A549 (cell line): ENCODE measurements at places on chromosomes 5 and 9.

DNA sequence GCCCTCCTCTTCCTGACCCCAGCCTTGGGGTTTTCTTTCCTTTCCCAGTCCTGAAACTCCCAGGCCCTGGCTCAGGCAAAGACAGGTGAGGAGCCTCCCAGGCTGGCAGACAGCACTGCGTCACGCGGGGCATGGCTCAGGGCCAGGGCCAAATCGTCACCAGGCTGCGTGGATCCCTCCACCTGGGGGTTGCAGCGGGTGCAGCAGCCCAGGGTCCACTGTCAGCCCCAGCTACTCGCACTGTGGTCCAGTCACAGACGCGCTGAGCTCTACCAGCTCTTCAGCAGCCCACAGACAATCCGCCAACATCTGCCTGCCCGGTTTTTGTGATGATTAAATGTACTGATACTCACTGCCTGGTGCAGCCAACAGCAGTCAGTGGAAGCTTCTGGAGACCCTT, 12.1 kb downstream of the FAM78A start:
- no peak for DNase-seq

DNA sequence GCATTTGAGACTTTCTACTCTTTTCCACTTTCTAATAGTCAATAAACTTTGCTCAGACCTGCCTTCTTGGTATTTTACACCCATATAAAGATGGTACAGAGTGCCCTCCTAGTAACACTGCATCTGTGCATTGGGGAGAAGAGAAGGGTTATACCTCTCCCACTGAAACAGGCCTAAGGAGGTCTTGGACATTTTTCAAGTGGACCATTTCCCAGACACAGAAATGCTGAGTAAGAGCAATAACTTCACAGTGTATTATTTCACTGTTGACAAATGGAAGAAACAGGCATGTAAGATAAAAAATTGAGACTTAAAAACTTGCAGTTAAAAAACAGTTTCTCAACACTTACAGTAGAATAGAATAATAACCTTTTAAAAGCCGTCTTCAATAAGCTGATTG, 1224.0 kb upstream of the CDH18 start:
- no peak for DNase-seq

DNA sequence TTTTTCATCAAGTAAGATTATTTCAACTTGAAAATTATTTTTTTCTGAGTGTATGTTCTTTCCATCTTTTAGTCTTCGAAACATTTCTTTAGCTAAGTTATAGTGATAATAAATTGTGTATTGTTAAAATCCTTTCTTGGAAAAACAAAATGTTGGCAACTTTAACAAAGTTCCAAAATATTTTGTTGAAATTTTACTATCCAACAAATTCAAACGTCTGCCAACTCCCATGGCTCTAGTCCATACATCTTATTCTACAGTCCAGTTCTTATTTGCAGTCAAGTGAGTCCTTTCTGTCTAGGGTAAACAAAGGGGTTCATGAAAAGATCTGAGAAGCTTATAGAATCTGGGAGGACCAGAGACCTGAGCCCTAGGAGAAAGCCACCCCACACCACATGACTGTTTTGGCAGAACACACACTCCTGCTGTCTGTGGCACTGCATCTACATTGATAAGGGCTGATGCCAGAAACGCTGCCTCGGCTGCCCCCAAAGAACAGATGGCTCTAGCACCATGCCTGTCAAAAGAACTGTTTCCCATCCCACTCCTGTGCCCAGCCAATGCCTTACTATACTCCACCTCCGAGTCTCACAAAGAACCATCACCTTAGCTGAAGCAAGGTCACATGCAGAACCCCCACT, 47.5 kb downstream of the FEM1C start:
- no peak for DNase-seq

DNA sequence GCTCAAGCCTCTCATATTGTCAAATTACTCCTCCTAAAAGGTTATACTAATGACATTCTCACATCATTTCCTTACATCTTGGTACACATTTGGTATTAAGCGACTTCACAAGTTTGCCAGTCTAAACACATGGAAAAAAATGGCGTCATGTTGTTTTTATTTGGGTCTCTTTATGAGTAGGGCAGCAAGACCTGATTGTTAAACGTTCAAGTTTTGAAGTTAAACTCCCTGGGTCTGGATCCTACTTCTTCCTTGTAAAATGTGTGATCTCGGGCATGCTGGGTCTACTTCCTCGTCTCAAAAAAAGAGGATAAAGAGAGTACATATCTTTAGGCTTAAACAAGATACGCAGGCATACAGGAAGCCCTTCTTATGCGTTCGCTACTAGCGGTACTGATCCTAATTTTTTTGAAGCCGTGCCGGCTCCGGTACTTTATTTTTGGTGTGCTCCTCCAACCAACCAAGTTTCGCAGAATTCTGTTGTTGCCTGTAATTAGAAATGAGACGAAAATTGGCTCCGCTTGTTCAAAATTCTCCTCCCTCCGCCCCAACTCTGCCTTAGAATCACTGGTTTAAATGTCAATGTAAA, 596 bp upstream of the CDC37L1 start:
- DNase-seq: peak; percentile 44

GRCh38 chr9:90942555-90942954, 140.9 kb downstream of the SYK start:
- no peak for DNase-seq

- no peak for DNase-seq
Measured at GRCh38 chr9:131743501-131743900, 3.6 kb upstream of the RAPGEF1 start.

GRCh38 chr9:4861736-4862451, 69.2 kb downstream of the RCL1 start:
- DNase-seq: no peak

DNA sequence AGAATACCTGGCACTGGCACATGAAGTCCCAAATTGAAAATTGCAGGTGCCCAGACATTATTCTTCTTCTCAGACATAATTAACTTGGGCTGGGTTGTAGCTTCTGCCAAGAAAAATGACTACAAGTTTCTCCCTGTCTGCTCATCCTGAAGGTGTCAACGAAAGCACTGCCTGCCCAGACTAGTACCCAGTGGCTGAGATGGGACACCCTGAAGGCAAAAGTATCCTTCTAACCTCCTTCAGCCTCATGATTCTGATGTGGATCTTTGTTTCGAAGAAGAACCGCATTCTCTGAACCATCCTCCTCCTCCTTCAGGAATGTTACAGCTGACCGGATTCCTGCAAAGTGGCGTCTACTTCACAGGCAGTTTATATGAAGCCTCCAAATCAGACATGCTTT, 161.1 kb upstream of the FST start:
- DNase-seq: no peak

- peak; percentile 71 for DNase-seq
Measured at GRCh38 chr9:100098046-100098886, 534 bp downstream of the ERP44 start.

DNA sequence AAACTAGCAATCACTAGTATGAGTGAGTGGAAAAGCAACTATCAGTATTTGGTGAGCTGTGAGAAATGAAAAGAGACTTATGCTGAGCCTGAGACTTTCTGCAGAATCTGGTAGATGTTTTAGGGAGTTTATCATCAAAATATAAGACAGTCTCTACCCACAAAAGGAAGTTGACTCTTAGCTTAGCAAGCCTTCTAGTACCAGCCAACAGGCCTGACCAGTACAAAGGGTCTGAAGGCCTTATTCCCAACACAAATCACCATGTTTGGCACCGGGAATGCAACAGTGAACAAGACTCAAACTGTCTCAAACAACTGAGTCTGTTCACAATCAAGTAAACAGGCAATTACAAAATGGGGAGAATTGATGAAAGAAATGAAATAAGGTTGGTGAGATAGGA, 244.4 kb downstream of the CWC27 start:
- no peak for DNase-seq

DNA sequence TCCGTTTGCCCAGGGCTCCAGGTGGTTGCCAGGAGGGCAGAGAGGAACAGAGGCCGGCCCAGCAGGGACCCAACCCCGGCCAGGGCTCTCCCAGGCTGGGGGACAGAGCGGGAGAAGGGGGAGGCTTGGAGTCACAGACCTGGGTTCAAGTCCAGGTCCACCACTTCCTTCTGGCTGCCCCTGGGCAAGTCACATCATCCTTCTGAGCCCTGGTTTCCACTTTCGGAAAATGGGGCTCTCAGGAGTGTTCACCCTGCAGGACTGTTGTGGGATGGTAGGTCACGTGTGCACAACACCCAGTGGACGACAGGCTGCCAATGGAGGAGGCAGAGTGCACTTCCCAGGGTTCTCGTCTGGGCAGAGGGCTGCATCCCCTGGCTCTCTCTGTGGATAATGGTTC, 245.4 kb downstream of the PBX3 start:
- DNase-seq: no peak

DNA sequence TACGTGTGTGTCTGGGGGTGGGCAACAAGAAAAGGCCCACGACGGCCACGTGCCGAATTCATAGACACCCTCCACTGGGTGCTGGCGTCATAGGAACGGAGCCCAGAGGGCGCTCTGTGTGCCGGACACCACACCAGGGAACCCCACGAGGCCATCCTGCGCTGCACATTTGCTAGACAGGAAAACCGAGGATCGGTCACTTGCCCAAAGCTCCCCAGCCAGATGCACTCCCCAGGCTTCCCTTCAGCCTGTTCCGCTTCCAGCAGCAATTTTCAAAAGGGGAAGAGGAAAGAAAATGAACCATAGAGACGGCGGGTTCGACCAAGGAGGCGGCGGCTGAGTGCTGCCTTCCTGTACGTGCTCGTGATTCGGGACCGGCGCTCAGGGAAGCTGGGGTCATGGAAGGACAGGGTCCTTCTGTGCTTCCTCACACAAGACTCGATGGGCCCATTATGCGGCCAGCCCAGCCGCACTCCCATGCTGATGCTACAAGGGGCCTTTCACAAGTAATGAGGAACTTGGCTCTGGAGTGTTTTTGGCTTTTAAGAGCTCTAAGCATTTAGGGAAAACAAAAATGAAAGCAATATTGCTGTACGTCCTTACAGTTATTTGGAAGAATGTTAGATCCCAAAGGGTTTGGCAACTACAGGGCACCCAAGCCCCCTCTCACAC, 124.6 kb upstream of the SARDH start:
- DNase-seq: no peak

- DNase-seq: no peak
Measured at GRCh38 chr9:16611983-16612382, 258.5 kb downstream of the BNC2 start.

DNA sequence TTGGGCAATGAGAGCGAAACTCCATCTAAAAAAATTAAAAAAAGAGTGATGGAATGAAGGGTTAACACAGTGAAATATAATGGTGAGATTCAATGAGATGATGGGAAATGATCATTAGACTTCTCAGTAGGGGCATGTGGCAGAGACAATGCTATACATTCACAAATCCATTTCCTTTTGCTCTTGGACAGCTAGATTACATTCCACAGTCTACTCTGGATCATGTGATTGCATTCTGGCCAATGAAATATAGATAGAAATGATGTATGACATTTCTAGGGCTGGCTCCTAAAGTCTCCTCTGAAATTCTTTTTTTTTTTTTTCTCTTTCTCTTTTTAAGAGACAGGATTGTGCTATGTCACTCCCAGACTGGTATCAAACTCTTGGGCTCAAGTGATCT, 3.8 kb upstream of the GALT start:
- DNase-seq: no peak

GRCh38 chr5:148968311-148968710, 94.6 kb downstream of the SH3TC2 start:
- no peak for DNase-seq

DNA sequence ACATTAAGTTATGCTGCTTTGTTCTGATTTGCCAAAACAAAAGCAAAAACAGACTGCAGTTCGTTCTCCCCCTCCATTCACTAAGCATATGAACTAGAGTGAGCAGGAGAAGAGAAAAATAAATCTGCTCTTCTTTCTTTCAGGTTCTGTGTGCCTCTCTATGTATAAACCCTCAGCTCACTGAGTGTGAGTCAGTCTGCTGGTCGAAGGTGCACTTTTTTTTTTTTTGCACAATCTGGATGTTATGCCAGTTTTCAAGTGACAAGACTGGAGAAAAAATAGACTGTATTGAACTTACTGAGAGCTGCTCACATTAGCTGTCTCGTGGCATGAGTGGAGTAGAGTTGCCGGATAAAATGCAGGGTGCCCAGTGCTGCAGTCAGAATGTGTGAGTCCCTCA, 244.6 kb upstream of the ATP10B start:
- no peak for DNase-seq

- peak; percentile 49 for DNase-seq
Measured at GRCh38 chr5:61290791-61291210, 41.3 kb upstream of the ZSWIM6 start.

DNA sequence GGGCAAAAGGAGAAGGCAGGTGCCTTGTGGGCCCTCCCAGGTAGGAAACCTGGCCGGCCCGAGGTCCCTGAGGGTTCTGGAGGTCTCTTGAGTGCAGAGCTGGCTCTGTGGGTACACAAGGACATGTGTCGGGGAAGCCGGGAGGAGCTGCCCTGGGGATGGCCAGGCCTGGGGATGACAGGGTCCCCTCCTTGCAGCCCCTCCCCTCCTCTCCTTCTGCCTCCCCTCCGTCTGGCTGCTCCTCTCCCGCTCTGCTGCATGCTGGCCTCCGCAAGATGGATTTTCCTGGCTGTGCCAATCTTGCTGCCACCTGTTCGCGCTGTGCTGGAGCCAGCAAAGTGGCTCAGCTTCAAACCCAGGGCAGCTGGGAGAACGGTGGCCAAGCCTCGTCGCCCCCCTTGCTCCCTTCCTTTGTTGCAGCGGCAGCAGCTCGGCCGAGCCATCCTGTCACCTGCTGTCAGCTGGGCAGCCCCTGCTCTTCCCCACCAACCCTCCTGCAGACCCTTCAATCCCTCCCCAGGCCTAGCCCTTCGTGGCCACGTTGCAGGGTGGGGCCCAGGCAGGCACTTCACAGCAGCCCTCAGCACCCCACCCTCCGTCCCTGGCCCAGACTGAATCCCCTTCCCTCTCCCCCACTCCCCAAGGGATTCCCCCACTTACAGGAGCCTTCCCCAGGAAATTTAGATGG, 17.6 kb upstream of the UNC5A start:
- no peak for DNase-seq

DNA sequence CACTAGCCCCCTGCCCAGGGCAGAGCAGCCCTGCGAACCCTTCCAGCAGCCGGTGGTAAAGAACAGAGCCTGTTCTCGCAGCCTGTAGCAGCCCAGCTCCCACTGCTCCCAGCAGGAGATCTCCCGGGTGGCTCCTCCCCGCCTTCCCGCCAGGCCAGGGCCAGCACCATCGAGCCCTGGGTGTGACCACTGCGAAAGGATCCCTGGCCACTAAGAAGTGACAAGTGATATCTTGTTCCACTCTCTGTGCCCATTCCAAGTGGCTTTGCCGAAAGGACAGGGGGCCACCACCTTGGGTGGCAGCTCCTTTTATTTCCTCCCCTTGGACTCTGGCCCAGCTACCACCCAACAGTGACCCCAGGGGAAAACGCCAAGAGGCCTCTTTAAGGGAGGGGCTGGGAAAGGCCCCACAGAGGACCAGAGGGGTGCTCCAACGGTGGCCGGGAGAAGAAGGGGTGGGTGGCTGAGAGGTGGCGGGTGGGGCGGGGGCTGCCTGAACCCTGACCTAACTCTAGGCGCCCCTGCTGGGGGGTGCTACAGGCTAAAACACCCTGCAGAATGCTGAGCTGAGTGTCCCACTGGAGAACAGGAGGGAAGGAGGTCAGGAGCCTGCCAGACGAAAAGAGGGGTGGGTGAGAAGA, 1.6 kb downstream of the NACC2 start:
- peak; percentile 84 for DNase-seq

GRCh38 chr5:111268300-111268699, 44.1 kb downstream of the CAMK4 start:
- DNase-seq: no peak
